ENCODE measurements at places on chromosomes 12 and 14.

DNA sequence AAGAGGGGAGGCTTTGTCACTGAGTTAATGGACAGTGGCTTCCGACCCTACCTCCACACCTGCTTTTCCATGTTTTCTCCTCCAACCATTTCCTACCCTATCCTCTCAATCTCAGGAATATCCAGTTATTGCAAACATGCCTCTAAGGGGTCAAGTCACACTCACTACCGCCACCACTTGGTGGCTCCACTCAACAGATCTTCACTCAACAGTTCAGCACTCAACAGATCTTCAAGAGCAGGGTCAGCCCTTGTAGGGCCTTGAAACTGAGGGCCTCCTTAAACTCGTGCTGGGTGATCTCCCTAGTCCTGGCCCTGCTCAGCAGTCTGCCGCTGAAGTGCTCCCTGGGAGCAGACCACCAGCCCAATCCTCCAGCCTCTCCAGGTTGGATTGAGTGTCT is 14.2 kb downstream of the ZNF641 start:
- no peak for DNase-seq

- DNase-seq, result no peak
These were observed 111.6 kb downstream of the PRICKLE1 start for GRCh38 chr12:42477941-42478340.

GRCh38 chr14:59407246-59408010 is 57.8 kb downstream of the GPR135 start:
- DNase-seq, result no peak

DNA sequence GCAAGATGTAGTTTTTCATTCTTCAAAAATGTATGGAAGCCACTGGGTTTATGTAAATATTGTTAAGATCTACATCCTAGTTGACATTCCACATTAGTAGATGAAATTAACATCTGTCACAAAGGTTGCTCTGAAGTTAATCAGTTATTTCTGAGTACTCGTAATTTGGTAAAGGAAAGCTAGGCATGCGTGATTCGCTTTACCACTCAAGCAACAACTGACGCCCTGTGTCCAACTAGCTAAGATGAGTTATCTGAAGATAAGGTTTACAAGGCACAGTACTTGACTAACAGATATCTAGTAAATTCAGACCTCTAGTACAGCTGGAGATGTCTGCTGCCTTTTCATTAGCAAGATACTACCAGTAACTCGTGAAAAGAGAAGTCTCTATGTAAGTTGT is 14.1 kb downstream of the PRKD1 start:
- no peak for DNase-seq

GRCh38 chr14:101899263-101899662 is 65.1 kb upstream of the DYNC1H1 start:
- no peak for DNase-seq

Measured in LNCaP clone FGC (cell line).